ENCODE measurements at places on chromosomes 3 and 15. TPM values are rescaled to one million over a fixed set of nuclear protein-coding genes. Genes with fewer than 3 reads are reported as not detected.

Gene LNP1
- 8.7 TPM for polyA plus RNA-seq

Gene EPHA3
- 5.9 TPM for polyA plus RNA-seq

Gene H1-8
- polyA plus RNA-seq = not detected

Gene ANKUB1
- not detected for polyA plus RNA-seq

Gene THPO
- 2.4 TPM for polyA plus RNA-seq

Gene SAXO2
- 5.1 TPM for polyA plus RNA-seq

Gene CCDC54
- polyA plus RNA-seq = 0.10 TPM

Gene SMCO1
- not detected for polyA plus RNA-seq

Gene PLOD2
- 194 TPM for polyA plus RNA-seq

DNA sequence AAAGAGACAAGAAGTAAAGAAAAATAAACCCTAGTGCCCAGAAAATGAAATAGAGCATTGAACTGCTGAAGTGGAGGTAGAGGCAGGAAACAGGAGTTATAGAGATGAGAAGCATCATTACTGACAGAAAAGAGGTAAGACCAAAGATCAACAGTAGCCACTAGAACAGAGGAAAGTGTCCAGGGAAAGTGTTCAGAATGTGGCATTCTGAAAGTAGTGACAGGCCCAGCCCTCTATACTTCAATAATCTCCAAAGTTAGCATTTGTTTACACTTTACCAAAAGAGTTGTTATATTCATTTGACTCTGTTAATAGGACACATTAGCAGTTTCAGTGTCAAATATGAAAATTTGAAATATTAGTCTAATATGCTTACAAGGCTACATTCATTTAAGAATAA, 727.1 kb upstream of the NECTIN3 start:
- no peak for DNase-seq

DNA sequence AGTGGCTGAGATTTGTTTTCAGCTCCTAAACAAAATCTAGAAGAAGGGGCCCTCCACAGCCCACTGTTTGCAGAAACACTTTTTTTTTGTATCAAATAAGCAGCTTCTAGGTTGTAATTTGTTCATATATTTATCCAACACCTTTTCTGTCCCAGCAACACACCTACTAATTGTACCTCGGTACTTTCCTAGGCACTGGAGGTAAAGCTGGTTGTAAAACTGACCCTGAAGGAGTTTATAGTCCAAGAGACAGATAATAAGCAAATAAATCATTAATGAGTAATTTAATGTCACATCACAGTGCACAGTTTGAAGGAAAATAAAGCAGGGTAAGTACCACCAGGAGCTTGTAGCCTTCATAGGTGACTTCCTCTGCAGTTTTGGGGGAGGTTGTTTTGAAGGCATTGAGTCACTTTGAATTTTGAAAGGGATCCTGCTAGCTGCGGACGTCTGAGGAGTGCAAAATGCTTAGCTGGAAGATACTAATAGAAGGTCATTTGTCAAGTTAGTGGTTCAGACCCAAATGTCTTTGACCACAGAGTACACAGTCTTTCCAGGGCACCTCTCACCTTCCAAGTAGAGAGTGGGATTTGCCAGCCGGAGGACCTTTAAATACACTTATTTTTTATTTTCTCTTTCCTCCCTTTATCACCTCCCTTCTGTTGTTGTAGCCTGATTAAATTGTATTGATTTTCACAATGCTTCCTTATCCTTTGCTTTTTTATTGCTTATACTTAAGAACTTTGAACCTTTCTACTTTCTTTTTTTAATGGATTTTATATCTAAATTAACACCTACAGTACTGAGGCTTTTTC, 53.8 kb downstream of the CMSS1 start:
- no peak for DNase-seq

GRCh38 chr3:39080026-39080425, 27.4 kb downstream of the GORASP1 start:
- DNase-seq = no peak

- no peak for DNase-seq
Observed at GRCh38 chr3:158104431-158104921, 1.7 kb downstream of the SHOX2 start.

- no peak for DNase-seq
Observed at GRCh38 chr3:108509263-108509662, 1.1 kb downstream of the MYH15 start.

- no peak for DNase-seq
Observed at GRCh38 chr15:67127965-67128364, 62.6 kb downstream of the SMAD3 start.

DNA sequence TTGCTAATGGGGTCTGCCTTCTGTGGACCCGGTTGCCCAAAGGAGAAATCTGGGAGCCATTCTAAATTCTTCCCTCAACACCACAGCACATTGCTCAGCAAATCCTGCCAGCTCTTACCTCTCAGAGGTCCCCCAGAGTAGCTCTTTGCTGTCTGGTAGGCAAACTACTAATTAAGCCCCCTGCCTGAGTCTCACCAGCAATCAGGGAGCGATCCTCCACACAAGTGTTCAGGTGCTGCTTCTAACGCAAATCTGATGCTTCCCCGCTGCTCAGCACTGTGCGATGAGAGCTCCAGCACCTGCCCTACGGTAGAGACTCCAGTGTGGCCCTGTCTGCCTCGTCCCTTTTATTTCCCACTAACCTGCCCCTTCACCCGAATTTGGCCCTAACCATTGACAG, 60.5 kb downstream of the HCN4 start:
- DNase-seq = no peak

DNA sequence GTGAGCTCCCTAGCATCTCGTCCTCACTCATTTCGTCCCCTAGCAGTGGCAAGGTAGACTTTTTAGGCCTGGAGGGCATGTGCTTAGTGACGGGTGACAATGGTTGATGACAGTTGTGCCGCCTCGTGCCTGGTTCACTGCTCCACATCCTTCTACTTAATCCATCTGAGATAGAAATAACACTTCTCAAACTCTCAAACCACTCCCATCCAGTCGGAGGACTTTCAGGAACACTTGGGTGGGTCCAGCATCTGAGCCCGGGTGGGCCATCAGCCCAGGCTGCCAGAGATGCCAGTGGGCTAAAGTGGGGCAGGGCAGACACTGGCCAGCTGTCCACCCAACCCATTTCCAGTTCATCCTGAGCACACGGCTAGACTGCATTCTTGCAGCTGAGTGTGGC, 79.7 kb upstream of the SMAD3 start:
- DNase-seq = no peak

DNA sequence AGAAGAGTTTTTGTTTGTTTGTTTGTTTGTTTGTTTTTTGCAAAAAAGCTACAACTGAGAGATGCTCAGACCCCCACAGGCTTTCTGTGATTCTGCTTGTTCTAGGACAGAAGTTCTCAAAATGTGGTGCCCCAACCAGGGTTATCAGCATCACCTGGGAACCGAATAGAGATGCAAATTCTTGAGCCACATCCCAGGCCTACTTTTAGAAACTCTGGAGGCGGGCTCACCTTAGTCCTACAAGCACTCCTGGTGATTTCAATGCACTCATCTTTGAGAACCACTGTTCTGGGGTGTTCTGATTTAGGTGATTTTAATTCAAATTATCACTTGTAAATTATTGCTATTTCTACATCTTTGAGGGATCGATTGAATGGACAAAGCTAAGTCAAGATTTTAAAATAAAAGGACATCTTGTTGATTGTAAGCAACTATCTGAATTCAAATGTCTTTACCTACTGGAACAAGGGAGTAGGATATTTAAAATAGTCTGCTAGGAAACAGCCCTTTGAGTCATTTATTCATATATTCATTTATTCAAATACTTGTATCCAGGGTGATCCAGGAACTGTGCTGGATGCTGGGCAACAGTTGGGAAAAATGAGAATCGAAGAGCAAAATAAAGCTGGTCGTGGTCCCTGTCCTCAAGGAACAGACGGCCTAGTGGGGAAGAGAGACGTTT, 44.7 kb upstream of the CADPS start:
- DNase-seq = no peak

DNA sequence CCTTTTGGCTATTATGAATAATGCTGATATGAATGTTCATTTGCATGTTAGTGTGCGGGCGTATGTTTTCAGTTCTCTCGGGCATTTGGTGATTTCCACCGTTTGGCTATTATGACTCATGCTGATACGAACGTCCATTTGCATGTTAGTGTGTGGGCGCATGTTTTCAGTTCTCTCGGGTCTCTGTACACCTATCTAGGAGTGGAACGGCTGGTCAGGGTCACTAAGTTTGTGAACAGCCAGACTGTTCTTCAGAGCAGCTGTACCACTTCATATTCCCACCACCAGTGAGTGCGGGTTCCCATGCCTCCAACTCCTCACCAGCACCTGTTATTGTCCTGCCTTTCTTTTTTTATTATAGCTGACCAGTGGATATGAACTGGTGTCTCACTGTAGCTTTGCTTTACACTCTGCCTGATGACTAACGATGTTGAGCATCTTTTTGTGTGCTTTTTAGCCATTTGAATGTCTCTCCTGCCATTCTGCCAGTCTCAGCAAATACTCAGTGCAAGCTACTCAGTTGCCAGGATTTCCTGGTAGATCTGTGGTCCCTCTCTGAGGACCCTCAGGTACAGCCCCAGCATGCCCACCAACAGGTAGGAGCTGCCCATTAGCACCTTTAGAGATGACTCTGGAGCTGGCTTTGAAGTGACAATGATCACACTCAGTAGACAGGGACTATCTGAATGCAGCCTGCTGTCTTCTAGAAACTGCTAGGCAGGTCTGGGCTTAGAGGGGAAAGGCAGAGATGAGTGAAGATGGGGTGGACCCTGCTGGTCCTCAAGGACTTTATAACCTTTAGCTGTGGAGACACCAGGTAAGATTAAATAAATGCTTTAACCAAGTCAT, 141.1 kb downstream of the XXYLT1 start:
- no peak for DNase-seq

- DNase-seq = no peak
Observed at GRCh38 chr3:177481329-177481728, 284.0 kb upstream of the TBL1XR1 start.

DNA sequence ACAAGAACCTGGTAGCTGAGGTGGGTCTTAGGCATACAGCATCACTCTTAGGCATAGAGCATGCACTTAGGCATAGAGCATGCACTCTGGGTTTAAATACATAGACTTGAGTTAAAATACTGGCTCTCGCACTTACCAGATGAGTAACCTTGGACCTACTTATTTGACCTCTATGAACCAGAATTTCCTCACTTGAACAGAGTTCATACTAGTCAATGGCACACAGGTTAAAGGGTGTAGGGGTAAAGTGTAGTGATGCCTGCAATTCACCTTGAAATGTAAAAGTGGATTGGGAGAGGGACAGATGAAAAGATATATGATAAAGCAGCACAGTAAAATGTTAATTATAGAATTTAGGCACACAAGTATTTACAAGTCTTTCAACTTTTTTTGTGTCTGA, 1.6 kb downstream of the RUVBL1 start:
- DNase-seq = no peak

DNA sequence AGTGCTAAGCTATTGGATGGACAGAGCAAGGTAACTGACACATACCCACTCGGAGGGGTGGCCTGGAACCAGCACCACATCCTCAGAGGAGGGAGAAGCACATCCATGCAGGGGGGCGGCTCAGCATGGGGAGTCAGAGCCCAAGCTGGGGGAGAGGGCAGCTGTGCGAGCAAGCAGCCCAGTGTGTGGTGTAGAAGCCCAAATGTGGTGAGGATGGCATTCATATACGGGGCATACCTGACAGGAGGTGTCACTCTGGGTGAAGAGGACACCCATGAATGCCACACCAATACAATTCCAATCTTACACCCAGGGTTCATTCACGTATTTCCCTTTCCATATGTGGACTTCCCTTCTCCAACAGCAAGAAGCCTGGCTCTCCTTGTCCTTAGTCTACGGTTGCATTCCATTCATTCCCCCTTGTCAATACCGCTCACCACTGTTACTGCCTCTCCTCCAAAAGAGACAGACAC, 58.7 kb upstream of the ACAN start:
- no peak for DNase-seq

DNA sequence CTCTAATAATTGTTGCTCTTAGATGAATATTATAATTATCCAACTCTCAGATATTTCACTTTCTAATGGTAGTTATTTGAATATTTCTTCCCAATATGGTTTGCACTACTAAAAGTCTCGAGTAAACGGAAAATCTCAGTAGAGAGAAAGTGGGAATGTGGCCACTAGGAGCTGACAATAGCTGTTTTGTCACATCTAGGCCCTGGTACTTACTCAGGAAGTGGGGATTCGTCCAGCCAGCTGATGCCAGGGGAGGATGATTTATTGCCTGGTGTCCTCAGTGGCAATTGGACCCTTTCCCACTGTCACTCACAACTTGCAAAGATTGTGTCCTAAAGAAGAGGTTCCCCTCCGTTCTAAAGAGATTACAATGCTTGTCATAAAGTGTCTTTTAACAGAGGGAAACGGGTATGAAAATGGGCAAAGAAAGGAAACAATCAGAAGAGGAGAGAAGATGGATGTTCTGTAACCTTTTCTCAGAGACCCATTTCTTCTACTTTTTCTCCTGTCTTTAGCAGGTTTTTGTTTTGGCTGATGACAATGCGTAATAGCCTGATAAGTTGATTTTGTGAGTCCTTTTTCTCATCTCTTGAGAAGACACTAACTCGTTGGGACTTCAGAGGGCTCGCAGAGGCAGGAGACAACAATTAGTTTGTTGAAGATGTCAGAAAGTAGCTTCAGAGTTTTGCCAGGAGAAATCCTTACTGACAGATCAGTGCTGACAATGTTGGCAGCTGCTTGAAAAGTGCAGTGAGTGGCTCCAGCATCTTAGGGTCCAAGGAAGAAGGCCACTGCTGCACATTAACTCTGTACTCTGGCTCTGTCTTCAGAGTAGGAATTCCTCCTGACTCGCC, 320.6 kb downstream of the MECOM start:
- no peak for DNase-seq

GRCh38 chr3:152264378-152264777, 4.4 kb upstream of the MBNL1 start:
- no peak for DNase-seq

DNA sequence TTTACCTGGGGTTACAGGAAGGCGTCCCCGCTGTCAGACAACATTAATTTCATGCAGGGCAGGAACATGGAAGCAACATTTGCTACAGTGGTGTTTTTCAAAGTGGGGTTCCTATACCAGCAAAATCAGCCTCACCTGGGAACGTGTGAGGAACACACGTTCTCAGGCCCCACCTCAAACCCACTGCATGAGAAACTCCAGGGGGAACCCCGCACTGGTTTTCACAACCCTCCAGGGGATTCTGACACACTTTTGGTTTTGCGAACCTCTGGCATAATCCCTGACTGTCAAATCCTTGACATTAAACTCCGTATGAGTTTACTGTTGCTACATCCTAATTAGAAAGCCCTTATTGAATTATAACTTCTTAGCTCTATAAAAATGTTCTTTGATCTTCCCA, 127.7 kb downstream of the LRRK1 start:
- DNase-seq = no peak
